Mesenteric fat pad (tissue), 1 donor: ENCODE measurements at places on chromosomes 13 and 19. TPM values are rescaled to one million over a fixed set of nuclear protein-coding genes. Genes with fewer than 3 reads are reported as not detected.

Gene VSTM2B
- total RNA-seq: not detected

DNA sequence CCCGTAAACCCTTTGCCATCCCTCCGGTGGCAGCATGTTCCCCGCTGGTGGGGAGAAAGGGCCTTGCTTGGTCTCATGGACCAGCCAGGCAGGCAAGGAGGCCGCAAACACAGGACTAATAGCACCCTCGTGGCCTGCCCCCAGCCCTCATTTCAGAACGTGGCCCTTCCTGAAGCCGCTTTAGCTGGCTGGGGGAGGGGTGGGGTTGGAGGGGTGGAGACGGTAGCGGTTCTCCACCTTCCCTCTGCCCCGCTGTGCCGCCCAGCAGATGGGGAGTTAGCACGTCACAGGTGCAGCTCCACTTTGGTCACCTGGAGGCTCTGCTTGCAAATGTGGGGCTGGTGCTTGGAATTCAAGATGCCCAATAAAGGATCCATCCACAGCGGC, 59.3 kb upstream of the URI1 start:
- no peak for DNase-seq

DNA sequence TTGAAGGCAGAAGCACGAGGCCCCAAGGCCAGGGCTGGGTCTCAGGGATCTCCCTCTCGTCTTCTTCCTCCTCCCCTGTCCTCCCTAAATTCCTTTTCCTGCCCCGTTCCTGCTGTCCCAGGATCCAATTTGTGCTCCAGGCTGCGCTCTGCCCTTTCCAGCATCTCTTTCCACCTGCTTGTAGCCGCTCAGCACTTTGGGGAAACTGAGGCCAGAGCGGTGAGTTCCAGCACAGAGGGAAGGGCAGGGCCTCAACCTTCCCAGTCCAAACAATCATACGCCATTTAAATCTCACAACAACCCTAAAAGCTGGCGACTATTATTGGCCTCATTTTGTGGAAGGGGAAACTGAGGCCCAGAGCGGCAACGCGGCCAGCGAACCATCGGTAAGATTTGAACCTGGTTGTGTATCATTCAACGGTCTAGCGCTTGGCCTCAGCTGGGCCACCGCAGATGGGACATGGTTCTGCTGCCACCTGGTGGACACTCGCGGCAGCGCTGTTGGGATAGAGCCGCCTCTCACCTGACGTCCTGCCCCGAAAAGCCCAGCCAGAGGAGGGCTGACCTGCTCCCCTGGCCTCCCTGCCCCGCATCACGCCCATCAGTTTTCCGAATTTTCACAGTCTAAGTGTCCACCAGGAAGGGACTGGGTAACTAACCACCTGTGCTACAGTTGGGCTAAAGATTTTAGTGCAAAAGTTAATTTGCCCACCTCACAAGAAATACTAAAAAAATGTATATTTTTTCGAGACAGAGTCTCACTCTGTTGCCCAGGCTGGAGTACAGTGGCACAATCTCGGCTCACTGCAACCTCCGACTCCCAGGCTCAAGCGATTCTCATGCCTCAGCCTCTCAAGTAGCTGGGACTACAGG, 4.2 kb upstream of the RPL18A start:
- DNase-seq: peak; percentile 96

DNA sequence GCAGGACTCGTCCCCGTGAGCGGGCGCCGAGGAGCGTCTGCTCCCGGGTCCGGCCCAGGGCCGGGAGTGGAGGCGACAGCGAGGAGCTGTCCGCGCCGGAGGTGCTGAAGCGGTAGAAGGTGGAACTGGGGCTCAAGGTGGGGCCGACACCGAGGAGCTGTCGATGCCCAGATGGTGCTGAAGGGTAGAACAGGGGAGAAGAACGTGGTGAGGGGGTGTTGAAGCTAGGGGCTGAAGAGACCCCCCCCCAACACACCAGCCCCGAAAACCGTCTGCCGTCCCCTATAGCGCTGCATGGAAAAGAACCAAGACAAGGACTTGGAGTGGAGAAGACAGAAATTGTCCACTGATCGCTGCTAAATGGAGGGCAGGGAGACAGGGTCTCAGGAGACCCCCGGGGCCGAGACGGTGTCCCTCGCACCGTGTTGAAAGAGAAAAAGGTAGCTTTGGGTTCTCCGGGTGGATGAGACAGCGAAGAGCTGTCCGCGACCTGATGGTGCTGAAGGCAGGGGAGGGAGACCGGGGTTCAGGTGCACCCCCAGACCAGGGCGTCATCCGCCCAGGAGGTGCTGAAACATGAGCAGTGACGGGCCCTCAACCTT, 7.1 kb upstream of the PDE4C start:
- DNase-seq: no peak

- DNase-seq: no peak
Observed at GRCh38 chr19:53907193-53907581, 1.9 kb upstream of the CACNG7 start.

DNA sequence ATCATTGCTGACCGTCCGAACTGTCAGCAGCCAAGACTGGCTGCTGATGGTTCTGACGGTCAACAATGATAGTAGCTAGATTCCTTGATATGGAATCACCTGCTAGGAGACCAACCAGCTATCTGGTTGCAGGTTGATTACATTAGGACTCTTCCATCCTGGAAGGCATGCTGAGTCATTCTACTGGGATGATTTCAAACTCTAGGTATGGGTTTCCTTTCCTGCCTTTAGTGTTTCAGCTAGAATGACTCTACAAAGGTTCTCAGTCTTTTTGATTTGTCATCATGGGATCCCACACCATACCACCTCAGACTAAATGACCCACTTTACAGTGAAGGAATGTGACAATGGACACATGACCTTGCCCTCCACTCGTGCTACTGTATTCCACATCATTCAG, 138.1 kb upstream of the KL start:
- DNase-seq: no peak
